ENCODE measurements at places on chromosomes 5 and 9.

DNA sequence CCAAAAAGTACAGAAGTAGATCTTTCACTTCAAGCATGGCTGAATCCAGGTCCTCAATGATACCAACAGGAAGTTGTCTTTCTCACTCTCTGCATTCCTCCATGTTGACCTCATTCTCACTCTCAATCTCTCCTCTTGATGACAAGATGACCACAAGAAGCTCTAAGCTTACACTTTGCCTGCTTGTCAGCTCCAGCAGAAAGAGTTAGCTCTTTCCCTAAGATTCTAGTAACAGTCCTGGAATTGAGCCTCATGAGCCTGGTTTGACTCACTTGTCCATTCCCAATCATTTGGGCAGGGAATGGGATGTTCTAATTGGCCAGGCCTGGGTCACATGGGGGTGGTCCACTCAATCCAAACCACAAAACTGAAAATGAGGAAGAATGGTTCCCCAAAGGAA, 3.3 kb upstream of the CLTA start:
- peak; percentile 52 for DNase-seq

DNA sequence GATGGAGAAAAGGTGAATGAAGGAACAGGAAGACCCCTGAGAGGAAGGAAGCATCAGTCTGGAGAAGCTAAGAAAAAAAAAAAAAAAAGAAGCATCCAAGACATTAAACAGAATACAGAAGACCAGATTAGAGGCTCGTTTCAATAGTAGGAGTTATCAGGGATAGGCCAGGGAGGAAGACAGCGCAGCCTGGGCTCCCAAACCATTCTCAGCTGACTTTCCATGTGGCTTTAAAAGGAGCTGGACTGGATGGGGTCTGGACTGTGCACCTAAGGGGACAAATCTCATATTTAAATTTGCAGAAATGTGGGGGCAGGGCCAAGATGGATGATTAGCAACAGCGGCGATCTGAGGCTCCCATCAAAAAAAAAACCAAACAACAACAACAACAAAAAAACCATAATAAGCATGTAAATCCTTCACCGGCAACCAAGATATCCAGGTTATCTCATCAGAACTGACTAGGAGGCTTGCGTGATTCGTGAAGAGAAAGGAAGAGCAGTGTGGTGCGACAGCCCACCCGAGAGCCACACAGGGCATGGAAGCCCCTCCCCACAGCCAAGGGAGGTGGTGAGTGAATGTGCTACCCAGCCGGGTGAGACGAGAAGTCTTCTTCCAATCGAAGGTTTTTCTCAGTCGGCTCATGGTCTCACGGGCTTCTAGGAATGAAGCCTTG, 114.9 kb upstream of the ADAMTS16 start:
- DNase-seq, result no peak

DNA sequence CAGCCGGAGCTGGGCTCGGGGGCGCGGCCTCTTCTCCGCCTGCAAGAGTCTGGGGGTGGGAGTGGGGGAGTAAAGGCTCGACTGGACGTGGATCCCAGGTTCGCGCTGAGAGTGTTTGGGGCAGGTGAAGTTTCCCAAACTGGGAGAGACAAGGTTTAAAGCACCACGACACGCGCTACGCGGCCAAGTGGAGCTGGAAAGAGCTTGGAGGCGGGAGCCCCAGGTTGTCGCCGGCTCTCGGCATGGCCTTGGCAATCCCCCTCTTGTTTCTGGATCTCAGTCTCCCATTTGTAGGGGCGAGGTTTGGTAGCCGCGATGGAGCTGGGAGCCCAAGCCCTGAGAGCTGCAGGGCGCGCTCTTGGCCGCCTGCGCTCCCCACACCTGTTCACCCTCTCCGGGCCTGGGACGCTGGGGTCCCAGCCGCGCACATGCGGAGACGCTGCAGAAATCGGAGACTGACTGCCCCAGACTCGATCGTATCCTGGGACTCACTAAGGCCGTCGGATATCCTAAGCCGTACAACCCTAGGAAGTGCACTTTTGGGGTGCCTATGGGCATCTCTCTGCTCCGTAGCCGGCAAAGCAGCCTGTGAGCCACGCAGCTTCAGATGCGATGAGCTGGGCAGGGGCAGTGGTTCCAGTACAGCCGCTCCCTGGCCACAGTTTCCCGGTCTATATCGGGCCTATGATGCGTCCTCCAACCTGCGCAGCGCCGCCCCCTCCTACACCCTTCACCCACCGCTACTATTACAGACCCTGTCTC, 937 bp downstream of the TMOD1 start:
- DNase-seq, result no peak

- DNase-seq, result no peak
Measured at GRCh38 chr9:89664896-89665329, 60.1 kb downstream of the GADD45G start.

GRCh38 chr5:147452165-147452811, 57.6 kb downstream of the DPYSL3 start:
- DNase-seq, result no peak

- no peak for DNase-seq
Measured at GRCh38 chr5:181235323-181235688, 8.4 kb downstream of the RACK1 start.

- DNase-seq, result no peak
Measured at GRCh38 chr5:68424799-68425537, 209.4 kb downstream of the PIK3R1 start.

DNA sequence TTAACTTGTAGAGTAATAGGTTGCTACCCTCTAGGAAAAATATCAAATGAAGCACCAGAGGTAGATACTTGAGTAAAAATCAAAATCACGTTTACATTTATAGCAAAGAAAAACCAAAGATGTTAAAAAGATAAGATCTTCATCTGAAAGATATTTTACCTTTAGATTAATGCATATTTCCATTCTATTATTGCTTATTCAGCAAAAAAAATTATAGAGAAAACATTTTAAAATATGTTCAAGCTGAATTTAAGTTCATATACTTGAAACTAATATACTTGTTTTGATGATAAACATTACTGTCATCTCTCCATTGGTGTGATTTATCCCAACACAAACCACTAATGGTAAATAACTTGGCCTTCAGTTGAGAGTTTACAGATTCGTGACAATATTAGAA, 422.3 kb downstream of the CAAP1 start:
- no peak for DNase-seq

GRCh38 chr9:126565336-126566128, 48.2 kb upstream of the LMX1B start:
- DNase-seq, result no peak

DNA sequence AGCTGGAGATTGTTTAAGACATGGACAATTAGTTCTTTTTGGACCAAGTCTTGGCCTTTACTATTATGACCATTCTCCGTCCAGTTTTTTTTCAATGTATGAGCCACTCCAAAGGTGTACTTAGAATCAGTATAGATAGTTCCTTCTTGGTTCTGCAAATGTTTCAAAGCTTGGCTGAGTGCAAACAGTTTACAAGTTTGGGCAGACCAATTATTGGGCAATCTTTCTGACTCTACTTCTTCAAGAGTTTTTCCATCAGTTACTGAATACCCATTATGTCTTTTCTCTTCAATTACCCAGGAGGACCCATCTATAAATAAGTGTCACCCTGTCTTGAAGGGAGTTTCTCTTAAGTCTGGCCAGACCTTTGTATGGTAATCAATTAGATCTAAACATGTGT, 15.5 kb downstream of the IFT74 start:
- DNase-seq, result no peak

DNA sequence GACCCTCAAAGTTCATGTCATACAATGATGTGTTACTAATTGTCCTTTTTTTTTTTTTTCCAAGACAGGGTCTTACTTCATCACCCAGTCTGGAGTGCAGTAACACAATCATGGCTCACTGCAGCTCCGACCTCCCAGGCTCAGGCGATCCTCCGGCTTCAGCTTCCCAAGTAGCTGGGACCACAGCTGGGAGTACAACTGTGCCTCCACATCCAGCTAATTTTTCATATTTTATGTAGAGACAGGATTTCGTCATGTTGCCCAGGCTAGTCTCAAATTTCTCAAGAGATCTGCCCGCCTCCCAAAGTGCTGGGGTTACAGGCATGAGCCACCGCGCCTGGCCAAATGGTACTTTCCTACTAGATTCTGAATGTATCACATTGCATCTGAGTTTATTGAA, 49.4 kb upstream of the EBF1 start:
- no peak for DNase-seq

DNA sequence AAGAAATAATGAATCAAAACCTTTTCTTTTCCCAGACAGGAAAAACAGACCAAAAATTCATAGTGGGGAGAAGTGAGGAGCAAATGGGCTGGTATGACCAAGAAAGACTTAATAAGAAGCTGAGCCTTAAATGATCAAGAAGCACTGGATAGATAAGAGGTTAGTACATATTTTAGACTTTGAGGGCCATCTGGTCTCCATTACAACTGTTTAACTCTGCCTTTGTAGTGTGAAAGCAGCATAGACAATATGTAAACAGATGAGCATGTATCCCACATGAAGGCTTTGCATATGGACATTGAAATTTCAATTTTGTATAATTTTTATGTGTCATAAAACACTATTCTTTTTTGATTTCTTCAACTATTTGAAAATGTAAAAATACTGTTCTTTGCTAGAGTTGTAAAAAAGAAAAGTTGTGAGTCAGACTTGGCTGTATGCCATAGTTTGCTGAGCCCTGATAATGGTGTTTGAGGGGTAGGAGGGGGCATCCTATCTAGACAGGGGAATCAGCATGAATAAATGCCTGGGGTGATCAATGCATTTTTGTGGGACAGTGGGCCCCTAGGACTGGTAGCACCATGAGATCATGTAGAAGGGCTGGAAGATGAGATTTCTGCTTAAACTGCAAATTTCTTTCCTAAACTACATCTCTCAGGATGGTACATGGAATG, 91.8 kb upstream of the GPR151 start:
- no peak for DNase-seq

GRCh38 chr9:110712955-110713354, 44.4 kb downstream of the MUSK start:
- DNase-seq, result no peak

- DNase-seq, result no peak
Measured at GRCh38 chr9:134338394-134339182, 12.3 kb downstream of the RXRA start.

DNA sequence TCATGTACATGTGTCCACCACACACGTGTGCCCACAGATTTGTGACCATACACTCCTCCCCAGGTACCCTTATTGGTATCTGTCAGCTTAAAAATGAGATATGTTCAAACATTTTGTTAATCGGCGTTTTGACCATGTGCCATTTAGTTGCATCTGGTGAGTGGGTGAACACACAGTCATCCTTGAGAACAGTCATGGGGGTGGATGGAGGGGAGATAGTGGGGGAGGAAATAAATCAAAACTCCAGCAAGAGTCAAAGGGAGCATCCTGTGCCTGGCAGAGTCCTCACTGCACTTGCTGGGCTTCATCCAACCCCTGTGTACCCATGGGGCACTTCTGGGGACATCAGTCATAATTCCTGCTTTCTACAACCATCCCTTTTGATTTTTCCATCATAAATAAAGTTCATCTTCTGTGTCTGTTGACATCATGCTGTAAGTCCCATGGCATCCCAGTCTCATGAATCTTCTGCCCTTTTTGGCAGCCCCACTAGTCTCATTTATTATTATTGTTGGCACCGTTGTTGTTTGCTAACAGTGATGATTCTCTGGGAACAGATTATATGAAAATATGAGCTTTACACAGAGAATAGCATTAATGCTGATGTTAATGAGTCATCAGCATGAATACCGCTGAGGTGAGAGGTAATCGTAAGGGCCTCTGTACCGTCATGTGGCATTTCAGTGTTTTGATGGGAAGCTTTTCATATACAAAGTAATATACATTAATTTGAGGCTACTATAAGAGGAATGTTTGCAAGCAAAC, 24.4 kb upstream of the CLK4 start:
- DNase-seq, result no peak

DNA sequence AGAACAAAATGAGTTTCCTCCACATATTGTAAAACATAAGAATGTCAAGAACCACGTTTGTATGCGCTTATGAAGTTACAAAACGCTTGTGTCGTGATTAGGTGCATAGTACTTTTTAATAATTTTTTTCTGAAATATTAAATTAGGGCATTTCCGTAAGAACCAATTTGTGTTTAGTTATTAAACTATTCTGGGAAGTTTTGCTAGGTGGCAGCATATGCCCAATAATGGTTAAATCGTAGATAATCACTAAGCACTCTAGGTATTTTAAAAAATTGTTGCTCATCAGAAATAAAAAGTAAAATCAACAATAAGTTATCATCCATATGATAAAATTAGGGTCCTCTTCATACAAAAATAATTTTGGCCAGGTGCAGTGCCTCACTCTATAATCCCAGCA, 5.4 kb downstream of the SRFBP1 start:
- DNase-seq, result no peak

- no peak for DNase-seq
Measured at GRCh38 chr5:57341380-57341979, 141.1 kb downstream of the ACTBL2 start.

DNA sequence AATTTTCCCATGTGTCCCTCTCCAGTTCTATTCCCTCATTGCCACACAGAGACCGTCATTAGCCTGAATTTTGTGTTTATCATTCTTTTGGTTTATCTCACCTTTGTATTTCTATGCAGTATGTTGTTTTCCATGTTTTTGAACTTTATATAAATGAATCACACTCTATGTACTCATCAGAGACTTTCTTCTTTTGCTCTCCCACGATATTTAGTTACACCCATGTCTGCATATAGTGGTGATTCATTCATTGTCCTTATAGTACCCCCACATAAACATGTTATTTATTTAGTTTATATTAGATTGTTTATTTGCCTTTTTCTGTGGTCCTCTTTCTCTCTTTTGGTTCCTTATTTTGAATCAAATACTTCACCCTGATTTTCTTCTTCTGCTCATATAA, 199.7 kb downstream of the FSTL4 start:
- no peak for DNase-seq

DNA sequence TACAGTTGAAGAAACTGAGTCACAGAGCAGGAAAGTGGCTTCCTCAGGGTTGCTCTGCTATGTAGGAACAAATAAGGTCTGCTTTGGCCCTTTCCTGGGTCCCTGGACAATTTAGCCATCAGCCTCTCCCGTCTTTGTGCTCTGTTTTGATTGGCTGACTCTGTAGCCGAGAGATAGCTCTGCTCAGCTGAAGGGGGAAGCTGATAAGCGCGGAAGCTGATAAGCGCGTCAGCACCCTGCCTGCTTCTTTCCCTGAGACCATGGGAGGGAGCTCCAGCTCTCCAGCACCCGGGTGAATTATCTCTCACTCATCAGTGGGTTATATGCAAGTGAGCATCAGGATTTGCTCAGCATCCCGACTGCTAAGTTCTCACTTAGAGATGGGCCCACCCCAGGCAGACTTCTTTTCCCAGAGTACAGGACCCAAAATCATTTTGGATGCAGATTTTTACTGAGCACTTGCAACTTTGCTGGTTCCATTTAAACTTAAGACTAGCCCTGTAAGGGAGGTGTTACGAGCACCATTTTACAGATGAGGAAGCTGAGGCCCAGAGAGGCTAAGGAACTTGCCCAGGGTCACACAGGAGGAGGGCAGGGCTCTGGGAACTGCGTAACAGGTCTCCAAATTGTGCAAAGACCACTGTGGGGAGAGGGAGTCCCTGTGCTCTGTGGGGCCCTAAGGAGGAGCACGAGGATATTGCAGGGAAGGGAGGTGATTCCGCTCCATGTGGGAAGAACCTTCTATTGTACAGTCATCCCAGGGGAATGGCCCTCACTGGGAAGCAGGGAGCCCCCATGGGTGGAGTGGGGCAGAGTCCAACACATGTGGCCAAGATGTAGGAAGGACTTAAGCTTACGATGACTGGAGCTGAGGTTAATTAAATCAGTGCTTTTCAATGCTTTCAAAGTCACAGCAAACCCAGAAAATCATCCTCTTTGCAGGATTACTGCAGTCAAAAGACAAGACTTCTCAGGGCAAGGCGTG, 83.7 kb upstream of the ORM1 start:
- DNase-seq, result no peak

Measured in HS-27A (cell line).